ENCODE measurements at places on chromosomes 7 and 10. TPM values are rescaled to one million over a fixed set of nuclear protein-coding genes. Genes with fewer than 3 reads are reported as not detected.

DNA sequence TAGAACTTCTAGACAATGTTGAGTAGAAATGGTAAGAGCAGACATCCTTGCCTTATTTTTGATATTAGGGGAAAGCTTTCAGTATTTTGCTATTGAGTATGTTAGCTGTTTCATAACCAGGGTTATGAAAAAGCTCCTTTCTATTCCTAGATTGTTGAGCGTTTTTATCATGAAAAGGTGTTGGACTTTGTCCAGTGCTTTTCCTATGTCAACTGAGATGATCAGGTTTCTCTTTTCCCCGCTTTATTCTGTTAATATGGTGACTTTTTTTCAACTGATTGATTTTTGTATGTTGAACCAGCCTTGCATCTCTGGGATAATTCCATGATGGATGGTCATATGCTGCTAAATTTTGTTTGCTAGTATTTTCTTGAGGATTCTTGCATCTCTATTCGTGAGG lies 58.5 kb downstream of the LCOR start:
- peaks cover 4% of the 10 kb centered on the region for H3K36me3 ChIP-seq
- H3K27ac ChIP-seq = no peak overlapping the region
- H3K4me1 ChIP-seq = no peaks in the 10 kb centered on the region
- H3K27me3 ChIP-seq = no peaks in the 10 kb centered on the region
- H3K4me3 ChIP-seq = no peak overlapping the region

DNA sequence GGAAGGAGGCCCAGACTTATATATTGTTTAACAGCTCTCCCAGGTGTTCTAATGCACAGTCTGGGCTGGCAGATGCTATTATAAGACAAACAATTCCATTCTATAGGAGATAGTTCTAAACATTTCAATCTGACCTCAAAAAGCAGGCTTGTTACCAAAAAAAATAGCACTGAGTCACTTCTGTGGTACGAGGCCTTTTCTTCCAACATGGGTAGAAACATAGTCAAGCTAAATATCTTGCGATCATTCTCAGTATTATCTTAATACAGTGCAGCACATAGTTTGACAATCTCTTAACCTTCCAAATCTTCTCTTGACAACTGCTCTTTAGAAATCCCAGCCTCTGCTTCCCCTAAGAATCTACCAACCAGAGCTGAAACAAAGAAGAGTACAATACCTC lies 46.6 kb upstream of the MKX start:
- no peaks in the 10 kb centered on the region for H3K36me3 ChIP-seq
- DNase-seq = peak; percentile 15
- H3K27ac ChIP-seq = no peak overlapping the region
- no peak overlapping the region for H3K4me3 ChIP-seq

- no peak overlapping the region for H3K27ac ChIP-seq
- H3K4me3 ChIP-seq = no peak overlapping the region
- no peaks in the 10 kb centered on the region for H3K4me1 ChIP-seq
- no peaks in the 10 kb centered on the region for H3K36me3 ChIP-seq
- no peak for DNase-seq
Measured at GRCh38 chr10:124279882-124280281, 138.8 kb downstream of the OAT start.

DNA sequence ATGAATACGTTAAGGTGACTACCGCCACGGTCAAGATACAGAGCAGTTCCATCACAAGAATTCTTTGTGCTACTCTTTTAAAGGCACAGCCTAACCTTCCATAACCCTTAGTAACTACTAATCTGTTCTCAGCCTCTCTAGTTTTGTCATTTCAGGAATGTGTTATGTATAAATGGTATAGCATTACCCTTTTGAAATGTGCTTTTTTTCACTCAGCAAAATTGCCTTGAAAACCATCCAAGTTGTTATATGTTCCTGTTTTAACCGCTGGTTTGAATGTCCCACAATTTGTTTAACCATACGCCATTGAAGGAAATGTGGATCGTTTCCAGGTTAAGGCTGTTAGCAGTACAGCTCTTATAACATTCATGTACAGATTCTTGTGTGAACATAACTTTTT lies 32.0 kb downstream of the WAC start:
- no peak overlapping the region for H3K4me3 ChIP-seq
- no peaks in the 10 kb centered on the region for H3K27me3 ChIP-seq
- DNase-seq = peak; percentile 40

- H3K4me3 ChIP-seq = no peak overlapping the region
- peaks cover 16% of the 10 kb centered on the region for H3K27me3 ChIP-seq
- no peak overlapping the region for H3K27ac ChIP-seq
- no peak for DNase-seq
- H3K36me3 ChIP-seq = no peaks in the 10 kb centered on the region
- no peaks in the 10 kb centered on the region for H3K4me1 ChIP-seq
Measured at GRCh38 chr7:91344911-91345310, 80.7 kb downstream of the FZD1 start.

DNA sequence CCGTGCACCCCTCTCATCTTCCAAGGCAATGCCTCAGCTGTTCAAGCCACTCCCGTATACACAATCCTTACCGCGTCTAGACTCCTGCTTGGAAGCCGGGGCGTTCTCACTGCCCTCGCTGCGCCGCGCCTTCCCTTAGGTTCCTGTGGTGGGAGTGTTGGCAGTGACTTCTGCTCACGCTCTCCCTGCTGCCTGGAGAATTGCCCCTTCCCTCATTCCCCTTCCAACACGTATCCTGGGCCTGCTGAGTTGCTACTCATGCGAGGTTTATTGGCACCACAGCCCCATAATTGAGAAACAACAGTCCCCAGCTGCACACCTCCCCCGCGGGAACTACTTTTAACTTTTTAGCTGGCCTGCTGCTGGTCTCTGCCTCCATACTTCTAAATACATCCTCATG lies 31.9 kb downstream of the RBM17 start:
- H3K27me3 ChIP-seq = no peaks in the 10 kb centered on the region
- DNase-seq = no peak
- peaks cover 1% of the 10 kb centered on the region for H3K36me3 ChIP-seq
- H3K4me1 ChIP-seq = peaks cover 6% of the 10 kb centered on the region
- no peak overlapping the region for H3K27ac ChIP-seq
- H3K4me3 ChIP-seq = no peak overlapping the region

DNA sequence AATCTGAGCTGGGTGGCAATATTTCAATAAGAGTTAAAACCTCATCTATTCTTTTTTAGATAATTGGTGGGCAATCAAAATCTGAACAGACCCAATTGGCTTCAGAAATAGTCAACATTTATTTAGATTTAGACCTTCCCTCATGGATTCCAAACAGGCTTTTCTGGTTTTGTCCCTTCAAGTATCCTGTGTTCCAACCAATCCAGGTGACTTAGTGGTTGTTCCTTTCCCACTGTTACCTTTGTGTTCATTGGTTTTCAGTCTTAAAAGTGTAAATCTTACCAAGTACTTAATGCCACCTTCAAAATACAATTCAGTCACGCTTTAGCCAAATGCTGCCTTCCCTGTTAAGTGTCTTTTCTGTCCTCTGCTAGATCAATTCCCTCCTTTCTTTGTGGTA lies 85.9 kb downstream of the AHR start:
- H3K4me1 ChIP-seq = peaks cover 3% of the 10 kb centered on the region
- no peak for DNase-seq
- no peak overlapping the region for H3K4me3 ChIP-seq
- no peaks in the 10 kb centered on the region for H3K27me3 ChIP-seq

DNA sequence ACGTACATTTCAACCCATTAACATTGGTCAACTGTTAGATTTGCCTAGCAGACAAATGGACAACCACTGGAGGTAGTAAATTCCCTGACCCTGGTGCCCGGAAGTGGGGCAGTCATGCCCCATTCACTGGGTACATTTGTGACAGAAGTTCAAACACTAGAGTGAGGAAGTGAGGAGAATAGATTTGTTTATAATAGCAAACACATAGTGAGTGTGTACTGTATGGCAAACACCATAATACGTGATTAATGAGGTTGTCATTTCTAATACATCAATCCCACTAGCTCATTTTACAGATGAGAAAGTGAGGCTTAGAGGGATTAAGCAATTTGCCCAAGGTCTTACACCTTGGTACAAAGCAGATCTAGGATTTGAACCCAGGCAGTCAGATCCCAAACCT lies 181.9 kb upstream of the MKLN1 start:
- H3K27ac ChIP-seq = no peak overlapping the region
- H3K4me1 ChIP-seq = no peaks in the 10 kb centered on the region
- no peaks in the 10 kb centered on the region for H3K36me3 ChIP-seq
- no peak for DNase-seq
- H3K27me3 ChIP-seq = no peaks in the 10 kb centered on the region
- no peak overlapping the region for H3K4me3 ChIP-seq

DNA sequence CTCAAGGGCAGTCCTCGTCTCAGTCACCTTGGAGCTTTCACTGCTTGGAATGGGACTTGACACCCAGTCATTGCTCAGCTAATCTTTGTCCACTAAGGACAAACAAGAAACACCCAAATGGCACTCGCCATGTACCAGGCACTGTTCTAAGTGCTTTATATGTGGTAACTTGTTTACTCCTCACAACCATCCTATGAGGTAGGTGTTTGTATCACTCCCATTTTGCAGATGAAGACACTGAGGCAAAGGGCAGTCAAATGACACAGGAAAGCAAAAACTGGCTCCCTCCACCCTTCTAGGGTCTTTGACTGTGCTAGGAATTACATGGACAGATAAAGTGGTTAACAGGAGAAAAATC lies 24.7 kb downstream of the DNAJB12 start:
- H3K27ac ChIP-seq = no peak overlapping the region
- H3K4me1 ChIP-seq = peaks cover 24% of the 10 kb centered on the region
- no peaks in the 10 kb centered on the region for H3K27me3 ChIP-seq
- peaks cover 10% of the 10 kb centered on the region for H3K36me3 ChIP-seq

DNA sequence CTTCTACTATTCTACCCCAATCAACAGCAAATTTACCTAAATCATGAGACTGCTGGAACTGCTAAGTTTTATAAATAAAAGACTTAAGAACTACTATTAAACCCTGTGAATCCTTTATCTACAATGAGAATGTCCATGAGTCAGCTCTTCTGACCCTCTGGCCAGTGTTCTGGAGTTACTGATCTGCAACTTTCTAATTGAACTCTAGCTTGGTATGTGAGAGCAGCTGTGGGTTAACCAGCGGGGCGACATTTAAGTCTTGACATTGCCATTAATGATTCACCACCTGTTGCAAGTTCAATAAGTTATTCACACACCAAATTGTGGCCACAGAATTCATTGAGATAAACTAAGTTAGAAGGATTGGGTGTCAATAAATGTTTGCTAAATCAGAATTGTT lies 359.8 kb downstream of the PCDH15 start:
- no peak overlapping the region for H3K4me3 ChIP-seq
- no peaks in the 10 kb centered on the region for H3K4me1 ChIP-seq
- DNase-seq = no peak
- no peaks in the 10 kb centered on the region for H3K27me3 ChIP-seq
- H3K36me3 ChIP-seq = no peaks in the 10 kb centered on the region
- H3K27ac ChIP-seq = no peak overlapping the region

- H3K27ac ChIP-seq = peak overlapping the region; percentile 42
- H3K4me1 ChIP-seq = peaks cover 20% of the 10 kb centered on the region
- no peaks in the 10 kb centered on the region for H3K36me3 ChIP-seq
Measured at GRCh38 chr10:110789604-110790433, 81.9 kb upstream of the PDCD4 start.

DNA sequence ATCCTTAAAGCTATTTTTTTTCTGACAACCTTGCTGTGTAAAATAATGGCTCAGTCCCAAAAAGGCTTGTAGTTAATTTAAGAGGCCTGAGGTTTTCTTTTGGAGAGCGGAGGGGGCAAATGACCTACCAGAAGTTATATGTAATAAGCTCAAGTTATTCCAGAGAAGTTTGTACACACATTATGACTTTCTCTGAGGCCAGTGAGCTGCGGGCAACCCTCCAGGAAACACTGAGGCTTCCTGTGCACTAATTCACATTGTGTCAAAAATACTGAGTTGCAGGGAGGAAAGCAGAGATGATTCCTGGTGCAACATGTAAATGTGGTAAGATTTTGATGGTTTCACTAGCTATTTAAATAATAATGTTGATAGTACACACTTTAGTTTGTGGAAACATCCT lies 188.6 kb downstream of the DIP2C start:
- no peak overlapping the region for H3K4me3 ChIP-seq
- H3K36me3 ChIP-seq = peaks cover 1% of the 10 kb centered on the region
- no peaks in the 10 kb centered on the region for H3K27me3 ChIP-seq
- peak; percentile 59 for DNase-seq

- no peak overlapping the region for H3K27ac ChIP-seq
- no peak overlapping the region for H3K4me3 ChIP-seq
- peaks cover 10% of the 10 kb centered on the region for H3K4me1 ChIP-seq
- no peaks in the 10 kb centered on the region for H3K27me3 ChIP-seq
- no peak for DNase-seq
- H3K36me3 ChIP-seq = peaks cover 17% of the 10 kb centered on the region
Measured at GRCh38 chr7:92714767-92715166, 121.6 kb downstream of the CDK6 start.

- H3K4me1 ChIP-seq = peaks cover 49% of the 10 kb centered on the region
- H3K27ac ChIP-seq = no peak overlapping the region
- H3K4me3 ChIP-seq = no peak overlapping the region
- no peaks in the 10 kb centered on the region for H3K27me3 ChIP-seq
- no peak for DNase-seq
Measured at GRCh38 chr7:2112261-2113198, 120.2 kb downstream of the MAD1L1 start.

GRCh38 chr10:100508691-100509150 lies 10.9 kb downstream of the SEC31B start:
- no peak overlapping the region for H3K4me3 ChIP-seq
- peak; percentile 66 for DNase-seq
- no peaks in the 10 kb centered on the region for H3K4me1 ChIP-seq
- no peak overlapping the region for H3K27ac ChIP-seq

GRCh38 chr7:16669581-16669980 lies 23.6 kb downstream of the BZW2 start:
- peaks cover 2% of the 10 kb centered on the region for H3K36me3 ChIP-seq
- H3K27me3 ChIP-seq = no peaks in the 10 kb centered on the region
- DNase-seq = peak; percentile 62
- H3K4me3 ChIP-seq = no peak overlapping the region
- peak overlapping the region; percentile 46 for H3K27ac ChIP-seq
- peaks cover 11% of the 10 kb centered on the region for H3K4me1 ChIP-seq

DNA sequence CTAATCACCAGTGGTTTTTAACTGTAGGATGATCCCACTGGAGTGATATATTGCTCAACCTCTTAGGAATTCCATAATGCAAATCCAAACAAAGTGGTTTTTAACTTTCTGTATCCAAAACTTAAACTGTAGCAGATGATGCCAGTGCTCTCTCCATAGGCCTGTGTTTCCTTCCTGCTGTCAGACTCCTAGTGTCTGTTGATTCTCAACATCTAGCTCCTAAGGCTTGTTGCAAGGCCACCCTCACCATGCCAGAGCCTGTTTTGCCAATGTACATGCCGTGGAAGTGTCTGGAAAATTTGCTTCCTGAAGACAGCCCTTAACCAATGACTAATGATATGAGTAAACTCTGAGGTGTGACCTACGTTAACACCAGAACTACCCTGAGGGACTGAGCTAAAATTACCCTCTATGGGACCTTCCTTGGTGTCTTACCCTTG lies 39.3 kb downstream of the C1GALT1 start:
- peak; percentile 75 for DNase-seq
- peaks cover 6% of the 10 kb centered on the region for H3K4me1 ChIP-seq
- H3K36me3 ChIP-seq = no peaks in the 10 kb centered on the region
- H3K27ac ChIP-seq = peak overlapping the region; percentile 9
- no peaks in the 10 kb centered on the region for H3K27me3 ChIP-seq

CLEC2L gene
- not detected for total RNA-seq

NEBL gene
- total RNA-seq = under 0.01 TPM

TSPAN15 gene
- not detected for total RNA-seq

PRR15 gene
- not detected for total RNA-seq

GPR15LG gene
- not detected for total RNA-seq

ZNF735 gene
- not detected for total RNA-seq

All from IMR-90 (cell line).